ENCODE measurements at places on chromosomes 16 and 17.

- DNase-seq, result no peak
Observed at GRCh38 chr16:75236232-75236631, 15.2 kb downstream of the BCAR1 start.

DNA sequence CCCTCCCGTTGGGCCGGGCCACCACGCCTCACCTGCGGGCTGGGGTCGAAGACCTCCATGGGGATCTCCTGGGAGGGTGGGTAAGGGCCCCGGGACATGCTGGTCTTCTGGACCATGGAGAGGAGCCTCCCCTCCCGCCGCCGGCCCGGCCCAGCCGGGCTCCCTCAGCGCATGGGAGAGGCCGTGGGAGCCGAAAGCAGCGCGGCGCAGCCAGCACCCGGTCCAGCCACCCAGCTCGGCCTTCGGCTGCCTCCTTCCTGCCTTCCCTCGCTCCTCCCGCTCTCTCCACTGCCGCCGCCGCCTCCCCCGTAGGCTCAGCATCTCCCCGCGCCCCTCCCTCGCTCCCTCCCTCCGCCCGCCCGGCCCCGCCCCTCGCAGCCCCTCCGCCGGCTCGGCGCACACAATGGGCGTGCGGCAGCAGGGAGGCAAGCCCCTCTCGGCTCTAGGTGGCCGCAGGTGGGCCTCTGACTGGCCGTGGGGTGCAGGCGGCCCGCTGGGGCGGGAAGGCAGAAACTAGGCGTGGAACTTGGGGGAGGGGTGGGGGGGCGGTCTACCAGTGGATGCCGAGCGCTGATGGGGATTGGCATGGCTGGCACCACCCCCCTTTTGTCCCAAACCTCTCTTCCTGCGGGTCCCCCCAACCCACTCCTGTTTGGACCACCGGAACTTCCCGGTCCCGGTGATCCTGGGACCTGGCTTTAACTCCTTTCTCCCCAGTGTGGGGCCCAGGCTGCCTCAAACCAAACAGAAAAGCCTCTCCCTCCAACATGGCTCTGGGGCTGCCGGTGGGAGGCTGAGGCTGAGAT is at the start of gene CACNB1:
TSS of gene CACNB1 (minus strand) at position 290 of the 806 bp plus-strand sequence. CDS start at position 116, 174 bp downstream.
- peak; percentile 74 for DNase-seq

DNA sequence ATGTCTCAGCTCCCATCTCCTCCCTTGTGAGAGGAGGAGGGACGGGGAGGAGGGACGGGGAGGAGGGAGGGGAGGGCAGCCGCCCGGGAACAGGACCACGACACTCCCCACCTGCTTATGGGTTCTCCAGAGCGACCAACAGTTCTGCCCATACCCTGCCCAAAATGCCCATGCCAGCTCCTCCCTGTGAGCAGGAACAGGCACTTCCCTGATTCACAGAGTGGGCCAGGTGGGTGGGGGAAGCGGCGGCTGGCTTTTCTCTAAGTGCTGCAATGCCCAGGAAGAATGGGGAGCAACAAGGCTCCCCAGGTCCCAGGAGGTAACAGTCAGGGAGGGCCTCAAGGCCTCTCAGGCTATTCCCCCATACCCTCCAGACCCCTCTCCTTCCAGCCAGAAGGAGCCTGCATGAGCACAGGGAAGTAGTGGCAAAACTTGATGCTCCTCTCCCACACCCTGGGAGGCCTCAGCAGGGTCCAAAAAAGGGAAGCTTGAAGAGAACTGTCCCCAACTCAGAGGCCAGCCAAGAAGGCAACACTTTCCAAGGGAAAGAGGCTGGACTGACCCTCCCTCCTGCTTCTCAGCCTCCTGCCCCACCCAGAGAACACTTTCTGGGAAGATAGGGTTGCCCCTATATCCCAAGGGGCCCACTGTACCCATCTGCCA is 53.8 kb downstream of the MYO18A start:
- no peak for DNase-seq

GRCh38 chr17:61404663-61404912 is 4.9 kb downstream of the TBX2 start:
- no peak for DNase-seq

GRCh38 chr17:49901460-49902331 is 53.8 kb upstream of the TAC4 start:
- no peak for DNase-seq

DNA sequence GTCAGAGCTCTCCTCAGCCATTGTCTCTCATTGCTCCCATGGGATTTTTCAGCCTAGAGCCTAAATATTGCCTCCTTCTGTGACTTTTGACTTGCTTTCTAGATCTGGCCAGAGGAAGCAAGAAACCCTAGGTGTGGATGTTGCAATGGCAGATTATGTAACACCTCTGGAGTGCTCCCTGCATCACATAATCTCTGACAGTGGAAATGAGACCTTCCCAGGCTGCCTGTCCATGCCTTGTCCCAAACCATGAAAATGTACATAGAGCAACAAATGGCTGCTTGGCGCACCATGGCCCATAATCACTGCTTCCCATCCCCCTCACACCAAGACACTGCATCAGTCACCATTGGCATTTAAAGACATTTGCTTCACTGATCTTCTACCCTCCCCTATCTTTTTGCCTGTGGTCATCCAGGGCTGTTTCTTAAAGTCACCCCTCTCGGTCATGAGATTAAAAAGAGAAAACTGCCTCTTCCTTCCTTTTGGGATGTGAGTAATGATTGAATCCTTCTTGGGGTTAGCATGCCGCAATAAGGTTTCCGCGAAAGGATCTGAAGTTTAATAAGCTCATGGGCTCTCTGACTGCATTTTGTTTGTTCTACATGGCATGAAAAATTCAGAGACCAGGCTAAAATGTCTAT is 34.2 kb upstream of the CCL2 start:
- DNase-seq, result no peak

DNA sequence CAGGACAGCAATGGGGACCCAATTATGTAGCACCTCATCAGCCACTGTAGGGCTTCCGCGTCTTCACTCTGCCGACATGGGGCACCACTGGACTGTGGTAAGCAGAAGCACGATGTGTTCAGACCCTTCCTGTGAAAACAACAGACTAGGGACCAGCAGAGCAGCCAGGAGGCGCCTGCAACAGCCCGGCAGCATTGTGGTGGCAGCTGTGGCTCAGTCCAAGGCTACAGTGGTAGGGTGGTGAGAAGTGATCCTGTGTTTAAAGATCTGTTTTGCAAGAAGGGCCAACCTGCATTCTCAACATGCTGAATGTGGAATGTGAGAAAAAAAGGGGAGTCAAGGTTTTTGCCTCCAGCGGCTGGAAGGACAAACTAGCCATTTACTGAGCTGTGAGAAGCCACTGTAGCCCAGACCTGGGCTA is 80.8 kb downstream of the GAS7 start:
- DNase-seq, result no peak

- peak; percentile 52 for DNase-seq
Observed at GRCh38 chr17:48636177-48637018, 10.2 kb upstream of the HOXB9 start.

DNA sequence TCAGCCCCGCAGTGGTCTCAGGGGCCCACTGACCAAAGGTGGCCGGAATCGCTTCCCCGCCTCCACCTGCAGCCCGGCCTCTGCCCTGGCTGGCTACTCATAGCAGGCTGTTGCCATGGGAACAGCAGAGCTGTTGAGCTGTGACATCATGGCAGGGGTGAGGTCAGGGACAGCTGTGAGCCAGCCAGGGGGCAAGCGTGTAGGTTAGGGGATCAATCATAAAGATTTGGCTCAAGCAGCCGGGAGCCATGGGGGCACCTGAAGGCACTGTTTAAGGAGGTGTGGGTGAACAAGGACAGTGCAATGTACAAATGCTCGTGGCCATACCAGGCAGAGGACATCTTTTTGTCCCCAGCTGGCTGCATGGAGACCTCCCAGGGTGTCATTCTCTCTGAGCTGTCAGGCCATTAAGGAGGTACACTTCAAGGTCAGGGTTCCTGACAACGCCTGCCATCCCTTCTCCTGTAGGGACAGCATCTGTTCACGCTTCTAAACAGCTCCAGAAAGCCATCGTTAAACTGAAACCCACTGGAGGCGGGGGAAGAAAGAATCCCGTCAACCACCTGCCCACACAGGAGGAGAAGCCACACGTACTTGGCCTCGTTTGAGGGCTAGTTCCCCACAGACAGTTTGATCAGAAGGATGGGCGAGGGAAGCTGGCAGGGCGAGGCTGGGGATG is at the start of gene CEP295NL:
TSS of gene CEP295NL (minus strand) at position 101 of the 679 bp plus-strand sequence. CDS start 1,373 bp downstream, outside the sequence.
- DNase-seq, result no peak

GRCh38 chr16:65744401-65744800 is 622.1 kb upstream of the CDH5 start:
- DNase-seq, result no peak

DNA sequence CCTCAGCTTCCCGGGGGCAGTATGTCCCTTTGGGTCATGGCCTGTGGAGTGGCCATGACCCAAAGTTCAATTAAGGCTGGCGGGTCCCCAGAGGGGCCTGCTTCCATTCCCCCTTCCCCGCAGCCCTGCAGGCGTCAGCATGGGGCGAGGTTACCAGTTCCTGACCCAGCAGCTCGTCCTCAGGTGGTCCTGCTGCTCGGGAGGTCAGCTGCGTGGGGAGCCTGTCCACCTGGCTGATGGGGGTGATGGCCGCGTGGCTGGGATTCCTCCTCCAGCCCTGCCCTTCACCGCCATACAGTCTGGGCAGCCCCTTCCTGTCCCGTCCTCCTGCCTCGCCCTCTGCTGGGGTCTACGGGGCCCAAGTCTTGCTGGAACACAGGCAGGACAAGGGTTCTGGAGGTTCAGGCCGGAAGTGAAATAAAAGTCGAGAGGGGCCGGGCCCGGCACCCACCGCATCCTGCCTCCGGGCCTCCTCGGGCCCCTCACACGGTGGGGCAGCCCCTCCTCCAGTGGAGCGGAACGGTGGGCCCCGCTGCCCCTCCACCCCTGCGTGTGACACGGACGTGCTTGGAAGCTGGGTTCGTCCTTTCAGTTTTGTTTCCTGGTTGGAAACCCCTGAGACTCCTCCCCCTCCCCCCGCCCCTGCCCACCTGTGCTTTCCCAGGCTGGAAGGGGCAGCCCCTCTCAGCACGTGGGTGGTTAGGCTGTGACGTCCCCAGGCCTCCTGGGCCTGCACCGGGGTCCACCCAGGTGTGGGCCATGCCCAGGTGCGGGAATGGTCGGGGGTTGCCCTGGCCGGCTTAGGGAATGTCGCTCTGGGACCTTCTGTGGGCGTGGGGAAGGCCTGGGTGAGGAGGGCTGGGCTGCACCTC is 6.8 kb downstream of the UBALD2 start:
- no peak for DNase-seq

DNA sequence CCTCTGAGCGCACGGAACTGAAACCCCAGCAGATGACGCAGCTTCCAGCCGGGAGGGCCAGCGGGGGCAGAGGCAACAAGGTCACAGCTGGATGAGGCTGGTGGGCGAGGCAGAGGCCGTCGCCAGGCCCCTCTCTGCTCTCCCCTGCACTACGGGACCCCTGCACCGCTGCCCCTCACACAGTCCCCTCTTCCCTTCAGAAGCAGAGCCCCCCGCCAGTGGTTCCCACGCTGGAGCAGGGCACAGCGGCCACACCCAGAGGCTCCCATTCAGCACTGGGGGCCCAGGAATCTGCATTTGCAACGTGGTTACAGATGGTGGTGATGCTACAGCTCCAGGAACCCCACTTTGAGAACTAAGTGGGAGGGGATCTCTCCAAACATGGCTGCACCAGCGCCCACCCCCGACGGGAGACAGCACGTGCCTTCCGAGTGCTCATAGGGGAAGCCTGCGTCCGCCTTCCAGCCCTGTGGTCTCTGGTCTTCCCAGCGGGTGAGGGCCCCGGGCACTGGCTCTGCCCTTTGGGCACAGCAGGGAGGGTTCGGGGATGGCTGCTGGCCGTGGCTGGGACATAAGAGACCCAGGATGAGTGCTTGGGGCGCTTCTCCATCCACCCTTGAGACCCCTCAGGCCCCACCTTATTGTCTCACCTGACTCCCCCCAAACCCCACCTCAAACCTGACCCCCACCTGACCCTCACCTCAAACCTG is 4.7 kb upstream of the RAB40B start:
- no peak for DNase-seq

- no peak for DNase-seq
Observed at GRCh38 chr17:62737513-62737912, 70.6 kb downstream of the MARCHF10 start.

DNA sequence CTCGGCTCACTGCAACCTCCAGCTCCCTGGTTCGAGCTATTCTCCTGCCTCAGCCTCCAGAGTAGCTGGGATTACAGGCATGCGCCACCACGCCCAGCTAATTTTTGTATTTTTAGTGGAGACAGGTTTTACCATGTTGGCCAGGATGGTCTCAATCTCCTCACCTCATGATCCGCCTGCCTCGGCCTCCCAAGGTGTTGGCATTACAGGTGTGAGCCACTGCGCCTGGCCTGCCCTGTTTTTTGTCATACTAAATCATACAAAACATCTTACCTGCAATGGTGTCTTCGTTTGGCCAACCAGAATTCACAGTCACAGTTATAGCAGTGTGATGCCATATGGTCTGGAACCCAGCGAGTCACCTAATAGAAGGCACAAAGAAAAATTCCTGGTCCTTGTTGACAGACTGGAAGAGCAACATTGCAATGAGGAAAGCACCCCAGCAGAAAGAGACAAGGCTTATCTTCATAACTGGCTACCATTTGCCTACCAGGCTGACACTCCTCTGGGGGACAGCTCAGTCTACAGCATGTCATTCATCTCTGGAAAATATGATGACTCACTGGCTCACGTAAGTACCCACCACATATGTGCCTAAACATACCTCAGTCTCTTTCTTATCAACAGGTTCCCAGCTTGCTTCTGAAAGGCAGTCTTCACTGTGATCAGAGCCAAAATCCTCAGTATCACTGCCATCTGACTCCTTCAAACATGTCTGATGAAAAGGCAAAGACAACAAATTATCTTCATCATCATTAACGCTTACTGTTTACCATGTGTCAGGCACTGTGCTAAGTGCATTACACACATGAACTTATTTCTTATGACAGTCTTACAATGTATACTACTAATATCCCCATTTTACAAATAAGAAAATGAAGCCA is 4.3 kb upstream of the HSF5 start:
- DNase-seq, result no peak

DNA sequence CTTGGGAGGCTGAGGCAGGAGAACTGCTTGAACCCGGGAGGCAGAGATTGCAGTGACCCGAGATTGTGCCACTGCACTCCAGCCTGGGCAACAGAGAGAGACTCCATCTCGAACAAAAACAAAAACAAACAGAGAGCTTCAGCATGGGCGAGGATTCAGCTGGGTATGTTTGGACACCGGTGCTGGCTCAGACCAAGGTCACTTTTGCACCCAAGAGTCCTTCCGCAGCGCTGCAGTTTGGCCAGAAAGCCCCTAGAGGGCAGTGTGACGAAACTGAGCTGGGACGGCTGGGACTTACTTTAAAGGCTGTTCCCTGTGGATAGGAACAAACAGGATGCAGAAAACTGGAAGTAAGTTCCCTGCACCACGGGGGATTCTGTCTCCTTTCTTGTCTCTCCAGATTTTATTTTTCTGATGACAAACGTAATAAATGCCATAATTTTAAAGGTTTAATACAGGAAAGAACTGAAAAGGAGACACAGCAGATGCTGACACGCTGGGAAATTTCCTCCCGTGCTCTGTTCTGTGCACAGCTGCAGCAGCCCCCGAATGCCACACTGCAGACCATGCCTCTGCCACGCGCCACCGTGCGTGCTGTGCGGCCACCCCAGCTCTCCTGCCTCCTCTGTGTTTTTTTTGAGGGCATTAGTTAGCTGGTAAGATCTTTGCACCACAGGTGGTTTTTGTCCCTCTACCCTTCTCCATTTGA is 25.2 kb upstream of the USP36 start:
- DNase-seq, result peak; percentile 87

All from heart right ventricle (tissue), 16 donors.